ENCODE measurements at places on chromosomes 1 and 21.

DNA sequence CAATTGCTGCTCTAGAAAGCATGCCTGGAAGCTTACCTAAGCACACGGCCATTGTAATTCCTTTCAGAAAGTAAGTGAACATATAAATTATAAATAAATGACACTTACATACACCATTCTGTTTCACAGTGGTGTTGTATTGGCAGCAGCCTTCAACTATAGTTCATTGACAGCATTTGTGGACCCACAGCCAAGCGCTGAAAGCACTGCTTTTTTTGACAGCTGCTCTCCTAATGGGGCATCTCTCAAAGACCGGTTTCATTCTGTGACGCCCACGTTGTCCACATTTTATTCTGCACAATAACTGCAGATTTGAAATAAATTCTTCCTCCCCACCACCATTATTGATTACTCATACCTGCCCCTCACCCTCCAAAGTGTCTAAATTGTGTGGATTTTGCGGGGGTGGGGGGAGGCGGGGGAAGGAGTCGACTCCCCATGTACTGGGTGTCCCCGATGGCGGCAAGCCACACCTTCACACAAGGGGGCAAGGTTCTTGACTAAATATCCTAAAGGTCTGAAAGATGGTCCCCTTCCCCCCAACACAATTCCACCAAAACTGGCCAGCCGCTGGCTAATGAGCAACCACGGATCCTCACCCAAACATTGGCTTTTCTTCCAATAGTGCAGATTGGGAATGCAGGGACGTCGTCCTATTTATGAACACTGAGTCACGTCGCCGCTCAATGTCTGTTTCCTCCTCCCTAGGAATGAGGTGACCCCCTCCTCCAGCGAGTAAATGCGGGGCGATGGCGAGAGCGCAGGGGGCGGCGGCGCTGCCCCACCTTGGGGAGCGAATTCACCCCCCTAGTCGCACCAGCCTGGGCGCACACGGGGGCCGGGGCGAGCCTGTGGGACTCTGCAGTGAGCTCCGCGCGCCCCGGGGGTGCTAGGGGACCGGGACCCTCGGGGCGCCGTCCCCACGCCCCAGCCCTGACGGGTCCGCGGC, 960 bp downstream of the RCAN1 start:
- DNase-seq = peak; percentile 17

DNA sequence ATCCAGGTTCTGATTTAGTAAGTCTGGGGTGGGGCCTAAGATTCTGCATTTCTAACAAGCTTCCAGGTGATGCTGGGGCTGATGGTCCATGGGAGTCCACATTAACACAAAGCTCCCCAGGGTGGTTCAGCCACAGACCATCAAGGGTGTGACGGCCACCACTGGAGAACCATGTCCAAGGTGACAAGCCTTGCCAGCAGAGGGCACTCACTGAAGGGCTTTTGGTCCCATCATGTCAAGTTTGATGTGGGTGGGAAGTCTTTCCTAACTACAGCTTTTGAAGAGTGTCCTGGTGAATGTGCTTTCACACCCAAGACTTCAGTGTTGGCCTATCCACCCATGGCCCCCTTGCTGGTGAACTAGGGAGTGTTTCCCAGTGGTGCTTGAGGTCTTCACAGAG, 67.1 kb downstream of the UBE2T start:
- DNase-seq = peak; percentile 74

- DNase-seq = no peak
These were observed 22.4 kb upstream of the NTPCR start for GRCh38 chr1:232927830-232928505.

GRCh38 chr1:31580513-31580870, 4.2 kb downstream of the TINAGL1 start:
- no peak for DNase-seq

GRCh38 chr1:179856296-179856695, 21.3 kb downstream of the TOR1AIP2 start:
- DNase-seq = no peak

GRCh38 chr1:5651964-5652821, 340.0 kb downstream of the NPHP4 start:
- no peak for DNase-seq

DNA sequence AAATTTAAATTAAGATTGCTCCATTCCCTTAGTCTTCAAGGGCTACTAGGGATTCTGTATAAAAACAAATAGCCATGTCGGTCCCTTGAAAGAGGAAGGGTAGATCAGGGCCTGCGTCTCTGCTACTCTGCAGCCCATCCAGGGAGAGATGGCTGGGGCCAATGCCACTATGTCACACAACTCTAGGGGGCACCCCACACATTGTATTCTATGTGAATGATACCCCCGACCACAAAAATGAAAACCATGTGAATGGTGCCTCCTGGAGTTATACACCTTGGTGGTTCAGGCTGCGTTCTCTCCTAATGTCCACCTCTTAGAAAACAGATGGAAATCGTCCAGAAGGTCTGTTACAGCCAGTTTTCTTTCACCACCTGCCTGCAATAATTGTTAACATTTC, 18.0 kb downstream of the PIK3C2B start:
- no peak for DNase-seq

GRCh38 chr1:167135281-167135840, 41.5 kb downstream of the STYXL2 start:
- no peak for DNase-seq

- DNase-seq = no peak
These were observed 36.4 kb downstream of the WNT9A start for GRCh38 chr1:227911376-227911775.

GRCh38 chr1:219312967-219313366, 139.3 kb downstream of the LYPLAL1 start:
- DNase-seq = no peak
